ENCODE measurements at places on chromosomes 5 and 9. TPM values are rescaled to one million over a fixed set of nuclear protein-coding genes. Genes with fewer than 3 reads are reported as not detected.

SELENOP gene
- total RNA-seq, result 1,212 TPM

DMRT1 gene
- total RNA-seq, result not detected

CTNND2 gene
- total RNA-seq, result 0.16 TPM

ZSWIM6 gene
- 31.1 TPM for total RNA-seq

DOK3 gene
- total RNA-seq, result 7.4 TPM

CA9 gene
- not detected for total RNA-seq

ZBTB34 gene
- 14.3 TPM for total RNA-seq

CLTA gene
- 187 TPM for total RNA-seq

GABBR2 gene
- not detected for total RNA-seq

MYOZ3 gene
- total RNA-seq, result 1.7 TPM

MYORG gene
- 7.6 TPM for total RNA-seq

PCDHGB6 gene
- 4.2 TPM for total RNA-seq

UTP15 gene
- 41.0 TPM for total RNA-seq

Measured in omental fat pad (tissue), 4 donors.